ENCODE measurements at places on chromosomes 3 and 15.

- DNase-seq: no peak
Measured at GRCh38 chr15:47460795-47461573, 256.3 kb upstream of the SEMA6D start.

DNA sequence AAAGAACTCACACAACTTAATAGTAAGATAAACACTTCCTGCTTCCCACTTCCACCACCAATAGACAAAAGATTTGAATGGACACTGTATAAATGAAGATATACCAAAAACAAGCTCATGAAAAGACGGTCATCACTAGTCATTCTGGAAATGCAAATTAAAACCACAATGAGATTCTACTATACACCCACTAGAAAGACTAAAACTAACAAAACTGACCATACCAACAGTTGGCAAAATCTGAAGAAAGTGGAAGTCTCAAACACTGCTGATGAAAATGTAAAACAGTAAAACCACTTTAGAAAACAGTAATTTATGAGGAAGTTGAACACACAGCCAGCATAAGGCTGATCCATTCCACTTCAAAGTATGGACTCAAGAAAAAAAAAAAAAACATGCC is 35.6 kb upstream of the CD96 start:
- DNase-seq: no peak

- no peak for DNase-seq
Measured at GRCh38 chr3:73474619-73475018, 150.1 kb downstream of the PDZRN3 start.

- no peak for DNase-seq
Measured at GRCh38 chr15:50055332-50055731, 63.7 kb downstream of the ATP8B4 start.

DNA sequence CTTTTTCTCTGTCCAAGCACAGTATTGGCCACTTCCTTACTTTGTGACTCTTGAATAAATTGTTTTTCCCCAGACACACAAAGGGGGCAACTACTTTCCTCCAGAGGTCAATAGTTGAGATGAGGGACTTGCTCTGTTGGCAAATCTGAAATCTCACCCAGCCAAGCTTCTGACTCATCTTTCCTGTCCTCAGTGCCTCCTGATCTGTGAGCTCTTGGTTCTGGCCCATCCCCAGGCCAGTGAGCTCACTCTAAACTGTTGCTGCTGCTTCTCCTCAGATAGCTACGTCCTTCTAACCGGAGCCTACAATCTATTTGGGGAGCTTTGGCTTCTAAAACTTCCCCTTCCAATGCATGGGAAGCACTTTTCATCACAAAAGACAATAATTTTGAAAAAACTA is 50.0 kb upstream of the NMD3 start:
- DNase-seq: no peak

- DNase-seq: no peak
Measured at GRCh38 chr3:185605566-185605965, 19.5 kb downstream of the SENP2 start.

DNA sequence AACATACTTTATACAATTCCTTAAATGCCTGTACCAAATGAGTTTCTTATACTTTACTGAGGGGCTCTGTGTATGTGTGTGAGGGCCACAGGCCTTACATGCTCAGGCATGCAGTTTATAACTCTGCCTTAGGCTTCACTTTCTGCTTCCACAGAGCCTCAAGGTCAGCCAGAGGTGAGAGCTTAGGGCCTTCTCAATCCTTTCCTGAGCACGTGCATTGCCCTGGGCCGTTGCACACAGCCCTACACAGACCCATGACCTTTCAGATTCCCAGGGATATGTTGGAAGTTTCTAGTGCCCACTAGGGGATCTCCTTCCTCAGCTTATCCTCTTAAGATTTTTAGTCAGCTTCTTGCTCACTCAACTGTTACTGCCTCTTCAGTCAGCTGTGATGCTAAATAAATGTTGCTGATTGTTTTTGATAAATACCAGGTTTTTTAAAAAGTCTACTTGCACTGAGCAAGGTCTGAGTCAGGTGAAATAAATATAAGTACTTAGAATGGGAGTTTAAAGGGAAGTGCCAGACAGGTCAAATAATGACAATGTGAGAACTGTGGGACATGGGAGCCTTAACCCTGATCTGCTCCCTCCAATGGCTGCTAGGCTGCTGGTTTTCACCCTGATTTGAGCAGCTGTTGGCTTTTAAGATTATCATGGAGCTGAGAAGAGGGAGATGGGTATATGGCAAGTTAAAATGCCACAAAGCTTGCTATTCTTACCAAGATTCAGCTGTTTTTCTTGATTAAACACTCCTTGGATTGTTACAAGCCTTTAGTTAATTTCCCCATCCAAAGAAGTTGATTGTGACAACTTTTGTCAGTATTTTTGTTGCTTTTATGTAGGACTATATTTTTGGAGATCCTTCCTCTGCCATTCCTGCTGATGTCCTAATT is 169.5 kb downstream of the PLD1 start:
- DNase-seq: no peak

DNA sequence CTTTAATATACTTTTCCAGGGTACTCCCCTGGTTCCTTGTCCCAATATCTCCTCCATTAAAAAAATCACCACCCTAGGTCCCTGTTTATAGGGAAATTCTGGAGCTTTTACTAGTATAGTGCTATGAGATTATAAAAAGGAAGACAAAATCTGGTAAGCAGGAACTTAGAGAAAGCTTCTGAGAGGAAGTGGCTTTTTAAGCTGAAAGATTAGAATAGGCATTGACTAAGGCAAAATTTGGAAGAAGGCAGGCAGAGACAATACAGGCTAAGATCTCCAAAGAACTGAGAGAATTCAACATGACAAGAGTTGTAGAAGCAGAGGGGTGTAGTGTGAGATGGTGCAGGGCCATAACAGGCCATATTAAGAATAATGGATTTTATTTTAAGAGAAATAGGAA is 25.8 kb downstream of the SGO1 start:
- no peak for DNase-seq
